ENCODE measurements at places on chromosomes 3 and 15. TPM values are rescaled to one million over a fixed set of nuclear protein-coding genes. Genes with fewer than 3 reads are reported as not detected.
A peak's percentile ranks its signal among the peaks of the same experiment; 100 is the strongest.

- DNase-seq, result peak; percentile 24
Measured at GRCh38 chr3:16456784-16457415, 56.6 kb downstream of the RFTN1 start.

DNA sequence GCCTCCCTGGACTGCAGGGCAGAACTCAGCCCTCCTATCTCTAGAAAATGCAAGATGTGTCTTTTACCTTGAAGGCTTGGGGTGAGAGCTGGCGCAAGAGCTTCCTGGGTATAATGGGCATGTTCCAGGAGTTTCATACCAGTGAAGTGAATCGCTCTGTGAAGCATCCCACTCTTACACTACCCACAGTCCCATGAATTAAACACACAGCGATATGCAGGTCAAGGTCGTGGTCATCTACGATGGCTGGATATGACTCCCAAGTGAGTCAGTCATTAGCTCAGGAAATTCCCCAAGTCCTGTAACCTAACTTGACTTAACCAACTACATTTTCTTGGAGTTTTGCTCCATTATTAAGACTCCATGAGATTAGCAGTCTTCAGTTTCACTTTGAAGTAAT lies 439.7 kb downstream of the NTRK3 start:
- DNase-seq, result peak; percentile 42

The NANOGP8 gene
- not detected for total RNA-seq

The ZNF80 gene
- not detected for total RNA-seq

GRCh38 chr3:79517766-79518413 lies 249.9 kb downstream of the ROBO1 start:
- DNase-seq, result peak; percentile 69

GRCh38 chr15:75420698-75421097 lies 30.8 kb downstream of the SIN3A start:
- DNase-seq, result peak; percentile 21

The TNFAIP8L3 gene
- 112 TPM for total RNA-seq

GRCh38 chr3:107970993-107971580 lies 119.7 kb downstream of the CD47 start:
- DNase-seq, result no peak

- DNase-seq, result no peak
Measured at GRCh38 chr15:82183121-82184031, 79.2 kb downstream of the EFL1 start.

- no peak for DNase-seq
Measured at GRCh38 chr3:106256249-106256957, 387.6 kb upstream of the CBLB start.

DNA sequence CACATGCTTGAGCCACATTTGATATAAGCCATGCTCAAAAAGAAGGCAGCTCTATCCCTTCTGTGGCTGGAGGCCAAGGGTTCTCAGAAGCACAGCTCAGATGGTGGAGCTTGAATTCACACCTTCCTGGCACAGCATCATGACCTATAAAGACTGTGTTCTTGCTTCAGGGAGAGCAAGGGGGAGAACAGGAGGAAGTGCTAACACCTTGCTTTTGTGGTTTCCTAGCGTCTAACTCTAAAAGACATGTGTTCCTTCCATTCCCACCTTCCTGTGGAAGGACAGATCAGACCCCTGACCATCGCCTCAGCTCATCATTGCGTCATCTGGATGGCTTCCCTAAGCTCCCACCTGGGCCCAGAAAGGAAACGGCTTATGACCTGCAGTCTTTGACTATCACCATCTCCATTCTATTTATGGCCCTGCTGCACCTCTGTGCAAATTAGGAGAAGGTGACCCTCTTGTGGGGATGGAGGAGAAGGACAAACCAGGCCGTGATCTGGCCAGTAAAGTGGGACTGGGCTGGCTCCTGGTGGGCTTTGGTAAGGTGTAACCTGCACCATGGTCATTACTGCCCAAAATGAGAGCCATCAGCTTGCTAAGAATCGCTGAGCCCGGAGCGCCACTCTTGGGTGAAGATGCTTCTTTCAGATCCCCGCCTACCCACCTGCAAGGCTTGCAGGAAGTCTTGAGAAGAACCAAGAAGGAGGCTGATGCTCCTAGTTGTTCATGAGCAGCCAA lies 128.5 kb downstream of the SERPINI1 start:
- DNase-seq, result no peak

DNA sequence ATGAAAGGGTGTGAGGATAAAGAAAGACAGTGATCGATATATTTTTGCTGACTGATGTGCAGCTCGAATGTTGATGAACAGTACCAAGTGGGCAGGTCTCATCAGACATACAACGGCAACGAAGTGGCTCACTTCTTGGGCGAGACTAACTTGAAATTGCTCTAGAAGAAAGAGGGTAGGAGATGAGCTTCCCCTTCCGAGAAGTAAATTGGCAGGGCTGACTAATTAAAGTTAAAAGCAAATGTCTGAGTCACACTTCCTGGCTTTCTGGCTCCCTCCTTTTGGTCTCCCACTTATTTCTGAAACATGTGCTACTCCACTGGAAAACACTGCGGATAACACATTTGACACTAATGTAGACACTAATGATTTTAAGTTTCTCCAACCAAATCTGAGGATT lies 228.3 kb downstream of the ABHD5 start:
- no peak for DNase-seq

DNA sequence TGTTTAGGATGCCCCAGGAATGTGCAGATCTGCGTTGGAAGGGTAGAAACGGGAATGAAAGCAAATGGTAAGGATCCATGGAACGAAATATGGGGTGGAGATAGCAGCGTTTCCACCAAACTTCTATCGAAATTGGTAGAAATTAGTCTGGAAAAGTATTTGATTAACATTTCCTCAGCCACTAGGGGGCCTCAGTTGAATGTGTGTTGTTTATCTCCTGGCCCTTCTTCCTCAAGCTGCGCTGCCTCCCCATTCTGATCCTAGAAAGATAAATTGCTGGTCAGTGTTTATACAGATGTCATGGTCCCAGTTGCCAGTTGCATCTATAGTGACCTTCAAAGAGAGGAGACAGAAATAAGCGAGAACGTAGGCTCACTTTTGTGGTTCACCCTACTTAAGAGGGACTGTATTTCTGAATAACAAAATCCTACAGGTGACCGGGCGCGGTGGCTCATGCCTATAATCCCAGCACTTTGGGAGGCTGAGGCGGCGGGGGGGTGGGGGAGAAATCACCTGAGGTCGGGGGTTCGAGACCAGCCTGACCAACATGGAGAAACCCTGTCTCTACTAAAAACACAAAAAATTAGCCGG lies 457.1 kb downstream of the SQOR start:
- DNase-seq, result peak; percentile 47

The FBXO40 gene
- under 0.01 TPM for total RNA-seq

DNA sequence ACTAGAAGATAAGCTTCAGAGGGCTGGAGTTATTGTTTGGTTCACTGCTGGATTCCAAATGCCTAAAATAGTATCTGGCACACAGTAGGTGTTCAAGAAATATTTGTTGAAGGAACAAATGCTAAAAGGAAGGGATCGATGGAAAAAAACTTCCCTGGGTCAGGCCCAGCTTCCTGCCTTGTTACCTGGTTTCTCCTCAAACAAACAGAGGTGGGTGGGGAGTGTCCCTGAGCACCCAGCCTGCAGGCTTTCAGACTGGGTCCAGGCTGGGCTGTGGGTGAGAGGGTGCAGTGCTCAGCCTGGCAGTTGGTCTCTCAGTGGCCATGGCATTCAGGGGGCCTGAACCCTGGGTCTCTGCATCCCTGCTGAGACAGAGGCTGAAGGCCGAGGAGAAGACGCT lies 14.4 kb upstream of the STRA6 start:
- no peak for DNase-seq

- no peak for DNase-seq
Measured at GRCh38 chr3:123271466-123272159, 69.9 kb downstream of the SEC22A start.

- DNase-seq, result no peak
Measured at GRCh38 chr3:184598574-184598927, 37.0 kb downstream of the EPHB3 start.

GRCh38 chr3:184737641-184738505 lies 26.0 kb upstream of the MAGEF1 start:
- DNase-seq, result peak; percentile 65

The AMT gene
- 0.22 TPM for total RNA-seq

DNA sequence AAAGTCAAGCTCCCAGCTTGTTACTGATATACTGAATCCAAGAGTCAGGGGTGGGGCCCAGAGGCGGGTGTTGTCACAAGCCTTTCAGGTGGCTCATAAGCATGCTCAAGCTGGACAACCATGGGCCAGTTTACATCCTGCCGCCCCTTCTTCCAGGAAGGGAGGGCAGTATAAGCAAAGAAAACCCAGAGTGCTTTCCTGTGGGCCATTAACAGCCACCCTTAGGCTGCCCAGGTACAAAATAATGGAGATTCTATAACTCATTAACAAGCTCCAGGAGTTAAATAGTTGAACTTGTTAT lies 183.2 kb downstream of the NTRK3 start:
- no peak for DNase-seq

All from lung microvascular endothelial cell (primary cell).